ENCODE measurements at places on chromosomes 3 and 15.

DNA sequence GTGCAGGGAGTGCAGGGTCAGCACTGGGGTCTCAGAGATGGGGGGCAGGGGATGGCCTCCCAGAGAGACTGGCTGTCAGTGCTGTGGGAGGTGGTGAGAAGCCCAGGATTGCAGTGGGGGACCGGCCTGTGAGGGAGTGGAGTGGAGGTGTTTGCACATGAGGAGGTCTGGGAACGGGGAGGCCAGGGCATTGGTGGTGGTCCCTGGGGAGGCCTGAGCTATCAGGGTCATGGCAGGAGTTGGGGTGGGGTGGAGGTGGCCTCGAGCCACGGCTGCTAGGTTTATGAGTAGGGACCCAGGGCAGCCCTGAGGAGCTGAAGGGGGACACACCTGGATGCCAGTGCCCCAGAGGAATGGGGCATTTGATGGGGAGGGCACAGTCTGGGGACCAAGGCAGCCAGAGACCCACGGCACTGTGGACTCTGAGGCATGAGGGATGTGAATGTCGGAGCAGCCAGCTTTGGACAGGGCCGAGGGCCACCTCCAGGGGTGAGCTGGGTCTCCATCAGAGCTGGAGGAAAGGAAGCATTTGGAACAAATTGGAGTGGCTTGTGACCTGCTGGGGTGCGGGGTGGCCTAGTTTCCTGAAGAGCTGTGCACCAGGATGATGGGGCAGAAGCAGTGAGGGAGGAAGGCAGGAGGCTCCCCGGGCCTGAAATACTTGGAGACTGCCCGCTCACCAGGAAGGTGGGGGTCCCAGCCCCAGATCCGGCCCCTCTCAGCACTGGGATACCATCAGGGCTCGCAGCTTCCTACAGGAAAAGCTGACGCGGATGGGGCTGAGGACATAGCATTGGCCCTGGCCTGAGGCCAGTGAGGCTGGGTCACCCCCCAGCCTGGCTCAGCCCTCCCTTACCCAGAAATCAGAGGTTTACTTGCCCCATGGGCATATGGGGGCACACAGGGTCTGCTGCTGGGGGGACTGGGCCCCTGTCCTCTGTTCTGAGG is 9.5 kb upstream of the CSPG4 start:
- DNase-seq: no peak

DNA sequence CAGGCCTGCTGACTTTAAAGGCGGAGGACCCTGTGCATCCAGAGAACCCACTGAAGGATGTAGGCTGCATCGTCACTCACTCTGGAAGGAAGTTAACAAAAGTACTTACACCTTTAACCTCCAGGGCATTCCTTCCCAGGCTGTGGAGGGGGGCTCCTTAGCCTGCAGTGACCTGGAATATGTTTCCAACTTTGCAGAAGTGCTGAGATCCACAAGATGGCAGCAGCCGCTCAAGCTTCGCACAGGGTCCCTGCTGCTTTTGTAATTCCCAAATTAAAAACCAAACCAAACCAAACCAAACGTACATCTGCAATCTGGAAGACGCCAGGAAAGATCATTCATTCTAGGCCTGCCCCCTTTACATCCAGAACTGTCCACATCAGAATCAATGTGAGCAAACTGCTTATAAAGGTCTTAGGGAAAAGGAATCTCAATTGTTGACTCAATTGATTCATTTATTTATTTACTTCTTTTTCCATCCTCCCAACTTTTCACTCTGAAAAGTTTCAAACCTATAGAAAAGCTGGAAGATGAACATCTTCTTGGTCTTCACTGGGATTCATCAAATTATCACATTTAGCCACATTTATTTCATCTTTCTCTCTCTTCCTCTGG is 70.5 kb upstream of the KLHL25 start:
- DNase-seq: no peak

DNA sequence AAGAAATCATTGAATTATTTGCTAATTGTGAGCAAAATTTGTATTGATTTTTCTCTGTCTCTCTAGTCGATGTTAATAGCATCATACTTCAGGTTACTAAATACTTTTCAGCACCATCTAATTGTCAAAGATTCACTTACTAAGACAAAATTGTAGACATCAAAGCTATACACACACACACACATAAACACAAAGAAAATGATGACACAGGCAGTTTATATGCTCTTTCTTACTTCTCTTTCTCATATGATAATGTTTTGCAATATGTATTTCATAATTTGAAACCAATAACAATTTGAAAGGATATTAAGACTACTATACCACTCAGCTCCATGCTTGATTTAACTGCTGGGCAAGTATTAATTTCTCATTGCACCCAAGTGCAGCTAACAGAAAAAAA is 406.2 kb downstream of the ROBO2 start:
- no peak for DNase-seq

GRCh38 chr3:138078901-138079344 is 36.5 kb downstream of the DZIP1L start:
- DNase-seq: no peak

- DNase-seq: no peak
Measured at GRCh38 chr3:4565809-4566501, 72.8 kb downstream of the ITPR1 start.

- no peak for DNase-seq
Measured at GRCh38 chr3:72482589-72483321, 365.5 kb downstream of the SHQ1 start.

GRCh38 chr15:74201710-74202420 is 722 bp downstream of the STRA6 start:
- DNase-seq: no peak

- peak; percentile 79 for DNase-seq
Measured at GRCh38 chr15:78203346-78204225, 30.8 kb downstream of the ACSBG1 start.

- DNase-seq: no peak
Measured at GRCh38 chr3:186109897-186110803, 1.3 kb upstream of the ETV5 start.

DNA sequence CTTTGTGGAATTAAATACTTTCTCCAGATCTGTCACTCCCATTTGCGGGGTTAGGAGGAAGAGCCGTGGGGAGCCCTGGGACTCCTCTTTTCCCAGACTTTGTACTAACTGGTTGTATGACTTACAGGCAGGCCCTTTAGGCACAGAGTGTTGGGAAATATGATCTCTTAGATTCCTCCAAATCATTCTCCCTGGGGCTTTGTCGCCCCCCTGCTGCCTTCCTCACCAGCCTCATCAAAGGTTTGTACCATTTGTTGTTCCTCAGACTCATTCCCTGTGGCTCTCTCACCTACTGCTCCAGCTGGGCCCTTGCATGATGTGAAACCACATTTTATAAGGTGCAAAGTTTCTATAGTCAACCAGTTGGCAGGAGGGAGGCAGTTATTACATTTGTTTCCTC is 56.4 kb downstream of the CRYGS start:
- DNase-seq: no peak

- no peak for DNase-seq
Measured at GRCh38 chr15:41018534-41018933, 65.3 kb downstream of the CHAC1 start.
